NK-92 treated with Interleukin-12 subunit alpha and Interleukin-12 subunit beta, amount 100 ng/mL, for 24 hours (cell line): ENCODE measurements at places on chromosomes 4 and X.
A peak's percentile ranks its signal among the peaks of the same experiment; 100 is the strongest.

- no peak for DNase-seq
These were observed 52.7 kb downstream of the HTT-AS start for GRCh38 chr4:3021627-3022026.

DNA sequence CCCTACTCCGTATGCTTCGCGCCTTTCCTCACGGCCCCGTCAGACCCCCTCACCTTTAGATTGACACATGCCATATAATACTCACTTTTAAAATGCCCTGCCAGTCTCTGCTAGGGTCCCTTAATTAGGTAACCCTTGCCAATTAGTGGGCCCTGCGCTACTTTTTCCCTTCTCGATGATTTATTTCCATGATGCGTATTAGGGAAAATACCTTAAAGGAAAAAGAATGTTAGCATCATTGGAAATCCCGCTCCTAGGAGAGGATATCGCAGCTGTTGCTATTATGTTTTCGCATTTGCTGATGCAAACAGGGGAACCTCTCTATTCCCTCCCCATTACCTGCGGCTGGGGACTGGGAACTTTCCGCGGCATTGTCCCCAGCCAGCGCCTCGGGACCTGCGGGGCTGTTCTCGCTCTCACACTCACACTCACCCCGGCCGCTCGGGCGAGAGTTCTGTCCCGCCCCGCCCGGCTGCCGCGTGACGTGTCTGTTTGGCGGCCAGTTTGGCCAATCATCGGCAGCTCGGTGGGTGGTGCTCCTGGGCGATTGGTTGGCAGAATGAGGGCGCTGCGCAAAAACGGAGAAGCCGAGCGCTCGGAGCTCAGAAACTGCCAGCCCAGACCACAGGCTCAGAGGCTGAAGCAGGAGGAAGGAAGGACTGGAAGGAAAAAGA lies at the start of gene PCDH10:
PCDH10 (plus strand) TSS at position 605 of the 674 bp plus-strand sequence. CDS start 847 bp downstream, outside the sequence.
- DNase-seq: no peak

GRCh38 chr4:7747062-7747385 lies 192.6 kb downstream of the AFAP1 start:
- no peak for DNase-seq

DNA sequence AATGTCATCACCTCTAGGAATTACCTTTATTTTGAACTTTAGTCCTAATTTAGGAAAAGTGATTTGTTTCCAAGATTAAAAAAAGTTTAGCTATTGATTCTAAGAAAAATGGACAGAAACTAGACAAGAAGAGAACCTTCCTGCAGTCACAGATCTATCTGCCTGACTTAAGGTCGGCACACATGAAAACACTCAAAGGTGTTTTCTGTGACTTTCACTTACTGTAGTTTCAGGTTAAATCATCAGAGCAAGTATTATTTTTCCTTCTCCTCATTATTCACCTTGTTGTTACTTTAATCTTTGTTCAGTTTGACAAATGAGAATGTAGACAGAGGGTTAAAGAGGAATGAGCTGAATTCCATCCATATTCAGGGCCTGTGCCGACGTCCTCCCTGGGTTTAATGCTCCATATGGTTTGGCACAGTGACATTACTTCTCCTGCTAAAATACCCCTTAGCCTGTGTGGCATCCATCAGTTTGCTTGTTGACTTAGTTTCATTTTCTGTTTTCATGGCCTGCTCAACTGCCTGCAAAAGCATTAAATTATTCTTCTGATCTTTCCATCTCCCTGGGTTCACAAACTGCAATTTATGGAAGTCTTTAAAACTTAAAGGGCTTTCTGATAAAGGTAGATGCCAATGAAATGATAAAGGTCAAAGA lies 352.7 kb downstream of the NKX6-1 start:
- no peak for DNase-seq

- DNase-seq: no peak
These were observed 50.4 kb upstream of the ETNPPL start for GRCh38 chr4:108813261-108813660.

- DNase-seq: no peak
These were observed 22.0 kb downstream of the SMIM14 start for GRCh38 chr4:39616651-39617050.

- DNase-seq: no peak
These were observed 77.3 kb upstream of the MSX1 start for GRCh38 chr4:4781936-4782707.

GRCh38 chrX:327660-328126 lies 9.1 kb upstream of the GTPBP6 start:
- no peak for DNase-seq

- no peak for DNase-seq
These were observed 102.6 kb upstream of the PDE5A start for GRCh38 chr4:119731146-119731742.

DNA sequence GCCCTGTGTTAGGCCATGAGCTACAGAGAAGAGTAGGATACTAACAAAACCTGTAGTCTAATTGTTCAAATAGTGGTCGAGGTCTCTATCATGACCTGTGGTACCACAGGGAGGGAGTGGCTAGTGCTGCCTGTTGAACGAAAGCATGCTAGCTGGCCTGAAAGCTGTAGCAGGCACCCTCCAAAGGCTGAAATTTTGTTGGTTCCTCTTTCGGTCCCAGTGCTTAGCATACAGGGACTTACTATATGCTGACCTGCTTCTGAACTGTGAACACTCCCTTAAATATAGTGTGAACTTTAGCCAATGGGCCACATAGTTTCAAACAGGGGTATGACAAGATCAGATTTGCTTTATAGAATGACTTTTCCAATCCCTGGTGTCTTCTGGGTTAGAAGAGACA lies 113.4 kb downstream of the PJA1 start:
- DNase-seq: no peak

DNA sequence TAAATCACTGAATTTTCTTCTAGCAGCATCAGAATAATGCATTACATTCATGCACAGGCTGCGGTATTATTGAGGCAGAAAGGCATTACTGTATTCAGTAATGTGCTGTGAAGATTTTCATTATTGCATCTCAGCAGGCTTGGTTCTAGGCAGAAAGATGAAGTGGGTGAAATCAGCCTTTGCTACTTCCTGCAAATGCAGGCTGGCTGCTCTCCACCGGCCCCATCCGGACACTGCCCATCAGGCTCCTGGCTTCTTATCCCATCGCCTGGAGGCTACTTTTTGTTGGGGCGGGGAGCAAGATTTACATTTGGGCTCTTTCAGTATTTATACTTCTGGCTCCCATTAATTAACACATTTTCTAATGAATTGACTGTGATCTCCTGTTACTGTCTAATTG lies 117.8 kb downstream of the FRAS1 start:
- DNase-seq: no peak

DNA sequence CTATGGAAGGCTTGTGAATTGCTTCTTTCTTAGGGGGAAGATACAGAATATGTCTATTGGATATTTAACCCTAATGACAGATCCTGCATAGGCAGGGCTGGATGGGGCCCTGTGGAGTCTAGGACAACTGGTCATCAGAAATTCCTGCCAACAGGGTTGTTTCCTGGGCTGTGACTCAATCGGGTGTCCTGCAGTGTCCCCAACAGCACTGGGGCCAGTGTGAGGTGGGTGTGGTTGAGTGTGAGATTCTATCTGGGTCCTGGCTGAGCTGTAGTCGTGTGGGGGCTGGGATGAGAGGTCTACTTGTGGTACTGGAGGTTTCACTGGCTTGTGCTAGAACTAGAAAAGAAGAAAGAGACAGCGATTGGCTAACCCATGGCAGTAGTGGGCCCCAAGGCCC lies 87.3 kb upstream of the WDR1 start:
- DNase-seq: no peak

- DNase-seq: no peak
These were observed 46.5 kb downstream of the FGF2 start for GRCh38 chr4:122873146-122873545.

- no peak for DNase-seq
These were observed 95.9 kb upstream of the SCOC start for GRCh38 chr4:140277576-140277975.

GRCh38 chr4:153211986-153212728 lies 7.9 kb downstream of the TRIM2 start:
- DNase-seq: peak; percentile 1

- no peak for DNase-seq
These were observed 456.1 kb downstream of the KCTD8 start for GRCh38 chr4:43992552-43992951.

GRCh38 chr4:119300101-119300978 lies 21.6 kb downstream of the FABP2 start:
- DNase-seq: no peak

- DNase-seq: peak; percentile 48
These were observed 856 bp downstream of the SAT1 start for GRCh38 chrX:23783589-23784469.

DNA sequence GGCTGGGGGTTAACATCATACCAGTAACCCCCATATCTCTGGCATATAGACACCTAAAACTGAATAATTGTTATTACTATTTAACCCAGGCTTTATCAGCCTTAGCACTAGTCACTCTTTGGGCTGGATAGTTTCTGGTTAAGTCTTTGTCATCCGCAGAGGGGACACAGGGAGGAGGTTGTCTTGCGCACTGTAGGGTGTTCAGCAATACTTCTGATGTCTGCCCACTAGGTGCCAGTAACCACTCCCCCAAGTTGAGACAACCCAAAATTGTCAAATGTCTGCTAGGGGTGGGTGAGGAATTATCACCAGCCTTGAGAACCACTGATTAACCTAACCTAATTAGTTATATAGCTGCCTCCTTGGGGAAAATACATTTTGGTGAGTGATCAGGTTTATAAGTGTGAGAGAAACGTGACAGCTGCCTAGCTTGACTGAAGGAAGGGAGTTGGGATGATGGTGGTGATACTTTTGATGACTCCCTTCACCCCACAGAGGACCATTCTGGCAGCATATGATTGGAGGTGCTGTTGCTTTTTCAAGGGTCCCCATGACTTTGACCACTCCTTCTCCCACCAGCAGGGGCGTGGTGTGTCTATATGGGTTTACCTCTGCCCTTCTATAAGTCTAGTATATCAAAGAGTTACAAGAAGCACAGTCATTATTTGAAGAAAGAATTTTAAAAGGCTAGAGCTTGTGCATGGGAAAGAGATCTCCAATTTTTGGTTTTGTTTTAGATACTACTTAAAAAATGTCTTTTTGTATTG lies 140.9 kb downstream of the STIM2 start:
- DNase-seq: no peak

- no peak for DNase-seq
These were observed 14.5 kb downstream of the MAGEA9B start for GRCh38 chrX:149572743-149573142.

GRCh38 chr4:47668810-47669408 lies 169.0 kb downstream of the CORIN start:
- DNase-seq: no peak

- no peak for DNase-seq
These were observed 37.5 kb downstream of the AFAP1 start for GRCh38 chr4:7902101-7902553.

- no peak for DNase-seq
These were observed 28.7 kb downstream of the EFHC2 start for GRCh38 chrX:44314808-44315207.

GRCh38 chr4:23232987-23233386 lies 540.2 kb downstream of the GBA3 start:
- no peak for DNase-seq

DNA sequence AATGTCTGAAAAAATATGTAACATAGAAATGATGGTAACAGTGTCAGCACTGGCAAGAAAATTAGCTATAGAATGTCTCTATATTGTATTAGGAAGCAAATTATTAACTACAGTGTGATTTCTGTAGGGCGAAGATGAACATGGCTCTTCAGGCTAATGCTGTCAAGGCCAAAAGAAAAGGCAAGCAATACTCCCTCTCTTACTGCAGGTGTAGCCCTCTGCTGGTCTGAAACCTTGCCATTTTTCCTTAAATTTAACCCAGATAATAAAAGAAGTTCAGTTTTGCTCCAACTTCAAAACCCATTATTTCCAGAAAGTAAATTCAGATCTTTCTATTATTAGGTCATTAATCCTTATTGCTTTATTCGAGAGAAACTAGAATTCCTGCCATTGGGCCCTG lies 215.9 kb downstream of the LRBA start:
- DNase-seq: no peak

- no peak for DNase-seq
These were observed 88.9 kb downstream of the RASL11B start for GRCh38 chr4:52951016-52951415.

GRCh38 chr4:10438924-10439323 lies 18.3 kb downstream of the ZNF518B start:
- DNase-seq: no peak

GRCh38 chrX:112935029-112935428 lies 94.4 kb upstream of the AMOT start:
- no peak for DNase-seq

DNA sequence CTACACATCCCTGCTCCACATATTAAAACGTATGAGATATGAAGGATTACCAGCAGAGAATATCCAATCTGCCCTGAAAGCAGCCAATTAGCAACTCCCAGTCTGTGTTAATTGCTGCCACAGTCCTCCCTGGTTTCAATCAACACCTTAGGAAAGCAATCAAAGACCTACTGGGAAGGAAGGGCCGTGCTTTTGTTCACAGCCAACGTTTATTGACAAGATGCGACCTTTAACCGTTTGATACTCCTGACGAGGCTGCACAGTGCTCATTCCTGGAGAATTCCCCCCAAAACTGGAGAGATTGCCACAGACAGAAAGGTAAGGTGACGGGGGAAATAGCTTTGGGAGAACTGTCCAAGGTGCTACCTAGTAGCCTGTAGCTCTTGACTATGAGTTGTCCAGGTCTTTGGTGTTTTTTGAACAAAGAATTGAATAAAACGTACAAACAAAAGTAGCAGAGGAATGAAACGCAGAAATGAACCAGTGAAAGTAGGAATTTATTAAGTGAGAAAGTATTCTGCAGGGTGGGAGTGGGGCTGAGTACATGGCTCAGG lies 596.5 kb downstream of the NLGN4X start:
- no peak for DNase-seq

GRCh38 chr4:165384598-165384997 lies 5.8 kb downstream of the CPE start:
- DNase-seq: no peak

GRCh38 chr4:126004941-126005340 lies 690.2 kb downstream of the FAT4 start:
- no peak for DNase-seq

- no peak for DNase-seq
These were observed 116.8 kb downstream of the SCD5 start for GRCh38 chr4:82681754-82682153.

DNA sequence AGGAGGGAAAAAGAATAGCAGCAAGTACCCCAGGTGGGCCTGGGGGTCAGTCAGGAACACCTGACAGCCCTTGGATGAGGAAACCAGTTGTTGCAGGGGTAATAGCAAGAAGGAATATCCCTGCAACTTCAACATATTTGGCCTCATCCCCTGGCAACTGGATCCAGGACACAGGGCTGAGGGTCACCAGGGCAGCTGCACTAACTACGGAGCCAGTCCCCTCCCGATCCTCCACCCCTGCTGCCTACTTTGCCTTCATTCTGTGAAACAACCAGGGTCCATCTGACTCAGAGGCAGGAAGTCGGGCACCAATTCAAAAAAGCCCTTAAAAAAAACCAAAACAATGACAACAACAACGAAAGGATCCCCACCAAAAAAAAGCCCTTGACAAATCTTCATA lies 52.9 kb downstream of the FRMPD3 start:
- DNase-seq: no peak

DNA sequence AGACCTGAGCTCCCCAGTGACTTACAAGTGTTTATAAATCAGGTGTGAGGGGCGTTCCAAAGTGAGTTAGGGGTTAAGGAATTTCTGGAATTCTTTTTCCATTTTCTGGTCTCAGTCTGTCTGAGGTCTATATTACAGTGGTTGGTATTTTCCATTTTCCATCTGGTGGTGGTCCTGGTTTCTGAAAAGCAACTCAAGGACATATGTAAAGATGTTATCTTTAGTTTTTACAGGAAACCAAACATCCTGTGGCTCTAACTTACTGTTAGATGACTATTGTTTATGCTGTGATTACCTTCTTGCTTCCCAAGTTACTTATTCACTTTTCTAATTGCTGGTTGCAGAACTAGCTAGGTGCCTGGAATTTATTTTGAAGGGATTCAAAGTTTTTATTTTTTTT lies 53.5 kb upstream of the IL21 start:
- no peak for DNase-seq
